ENCODE measurements at places on chromosomes 7 and 10.

DNA sequence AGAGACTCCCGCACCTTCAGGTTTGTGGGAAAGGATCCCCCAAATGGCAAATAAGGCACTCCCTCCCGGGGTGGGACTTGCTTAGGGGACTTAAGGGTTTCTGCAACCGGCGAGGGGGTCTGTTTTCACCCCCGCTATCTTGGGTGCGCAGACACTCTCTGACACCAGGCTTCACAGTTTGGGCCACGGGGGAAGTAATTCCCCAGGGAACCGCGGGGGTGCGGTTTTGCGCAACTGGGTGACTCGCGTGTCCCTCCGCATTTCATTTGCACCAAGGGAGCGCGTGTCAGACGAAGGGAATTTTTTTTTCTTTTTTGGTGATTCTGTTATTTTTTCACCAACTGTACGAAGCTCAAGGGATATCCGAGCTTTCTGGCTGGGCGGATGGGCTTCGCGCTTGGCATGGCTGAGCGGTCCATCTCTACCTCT, 1.7 kb downstream of the GRM8 start:
- DNase-seq, result no peak

DNA sequence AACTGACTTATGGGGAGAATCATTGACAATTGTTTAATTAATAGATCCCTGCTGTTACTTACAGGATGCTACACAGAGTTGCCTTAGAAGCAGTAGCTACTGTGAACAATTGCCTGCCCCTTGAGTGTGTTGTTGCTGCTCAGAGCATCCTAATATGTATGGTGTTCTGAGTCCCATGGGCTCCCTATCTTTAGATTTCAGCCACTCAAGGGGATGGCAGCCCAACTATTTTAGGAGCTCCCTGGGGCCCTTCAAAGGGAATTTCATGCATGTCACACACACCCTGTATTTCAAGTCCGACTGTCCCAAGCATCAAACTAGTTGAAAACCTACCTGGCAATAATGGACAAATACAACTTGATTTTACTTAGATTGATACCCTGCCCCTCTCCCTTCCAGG, 111.2 kb downstream of the NOC3L start:
- no peak for DNase-seq

DNA sequence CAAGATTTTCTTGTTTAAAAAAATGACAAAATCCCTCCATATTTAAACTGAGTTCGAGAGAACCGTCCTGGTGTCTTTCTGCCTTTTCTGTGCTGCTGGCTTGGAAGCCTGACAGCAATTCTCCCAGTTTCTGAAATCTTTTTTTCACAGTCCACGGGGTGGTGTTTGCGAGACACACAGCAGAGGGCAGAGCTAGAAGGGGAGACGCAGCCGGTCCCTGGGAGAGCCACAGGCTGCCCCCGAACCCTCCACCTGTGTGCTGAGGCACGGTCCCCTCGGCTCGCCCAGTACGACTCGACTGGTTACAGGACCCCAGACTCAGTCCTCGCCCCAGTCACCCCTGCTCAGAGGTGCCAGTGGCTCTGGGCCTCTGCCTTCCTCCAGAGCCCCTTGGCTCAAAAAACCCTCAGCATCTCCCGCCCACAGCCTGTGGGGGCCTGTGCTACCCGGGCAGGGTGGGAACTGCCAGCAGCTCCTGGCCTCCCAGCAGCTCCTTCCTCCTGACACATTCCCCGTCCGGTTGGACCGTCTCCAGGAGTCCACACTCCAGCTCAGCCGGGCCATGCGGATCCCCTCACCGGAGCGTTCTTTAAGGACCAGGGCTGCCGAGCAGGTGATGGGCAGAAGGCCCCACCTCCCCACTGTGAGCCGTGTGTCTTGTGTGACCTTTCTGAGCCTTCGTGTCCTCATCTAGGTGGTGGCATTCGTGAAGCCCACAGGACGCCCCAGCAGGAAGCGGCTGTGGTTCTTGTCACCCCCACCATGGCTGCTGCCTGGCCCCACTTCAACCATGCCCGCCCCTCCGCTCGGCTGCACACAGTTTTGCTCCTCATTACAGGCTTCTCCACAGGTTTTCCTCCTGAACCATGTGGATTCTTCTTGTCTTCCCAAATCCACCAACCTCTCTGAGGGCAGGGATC, 52.3 kb upstream of the EN2 start:
- DNase-seq, result no peak

DNA sequence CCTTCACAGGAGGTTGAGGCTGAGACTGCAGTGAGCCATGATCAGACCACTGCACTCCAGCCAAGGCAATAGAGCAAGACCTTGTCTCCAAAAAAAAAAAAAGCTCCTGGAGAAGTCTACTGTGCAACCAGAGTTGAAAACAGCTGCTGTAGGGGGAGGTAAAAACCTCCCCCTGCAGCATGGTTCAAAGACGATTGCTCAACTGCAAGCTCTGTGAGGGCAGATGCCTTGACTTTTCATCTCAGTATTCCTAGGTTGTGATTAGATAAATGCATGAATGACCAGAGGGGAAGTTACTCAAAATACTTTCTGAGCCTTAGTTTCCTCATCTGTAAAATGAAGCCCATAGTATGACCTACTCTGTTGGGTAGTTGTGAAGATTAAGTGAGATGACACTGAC, 25.0 kb upstream of the PPA1 start:
- DNase-seq, result no peak

- DNase-seq, result no peak
Observed at GRCh38 chr7:5428478-5429252, 5.0 kb upstream of the TNRC18 start.

GRCh38 chr7:84002348-84002747, 192.2 kb downstream of the SEMA3A start:
- no peak for DNase-seq

DNA sequence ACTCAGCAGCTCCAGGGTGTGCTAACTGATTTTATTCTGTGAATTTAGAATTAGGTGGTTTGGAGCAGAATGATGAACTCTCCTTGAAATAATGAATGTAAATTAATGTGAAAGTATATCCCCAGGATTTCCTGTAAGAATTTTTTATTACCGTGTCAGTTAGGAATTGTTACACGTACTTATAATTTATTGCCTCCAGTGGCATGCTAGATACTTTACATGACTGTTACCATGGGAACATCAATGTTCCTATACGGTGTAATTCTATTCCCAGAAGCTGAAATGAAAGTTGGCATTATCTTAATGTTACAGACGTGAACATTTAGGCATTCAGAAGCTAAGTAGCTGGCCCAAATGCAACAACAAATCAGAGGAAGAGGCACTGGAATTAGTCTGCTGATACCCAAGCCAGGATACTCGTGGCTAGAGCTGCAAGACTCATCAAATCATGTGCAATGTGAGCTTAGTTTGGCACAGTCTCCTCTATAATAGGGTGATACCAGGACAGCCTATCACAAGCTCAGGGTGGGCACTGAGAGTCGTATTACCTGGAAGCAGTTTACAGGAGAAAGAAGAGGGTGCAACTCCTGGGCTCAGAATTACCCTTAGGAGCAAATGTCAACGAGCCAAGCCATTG, 30.0 kb upstream of the PRKAR2B start:
- DNase-seq, result no peak

DNA sequence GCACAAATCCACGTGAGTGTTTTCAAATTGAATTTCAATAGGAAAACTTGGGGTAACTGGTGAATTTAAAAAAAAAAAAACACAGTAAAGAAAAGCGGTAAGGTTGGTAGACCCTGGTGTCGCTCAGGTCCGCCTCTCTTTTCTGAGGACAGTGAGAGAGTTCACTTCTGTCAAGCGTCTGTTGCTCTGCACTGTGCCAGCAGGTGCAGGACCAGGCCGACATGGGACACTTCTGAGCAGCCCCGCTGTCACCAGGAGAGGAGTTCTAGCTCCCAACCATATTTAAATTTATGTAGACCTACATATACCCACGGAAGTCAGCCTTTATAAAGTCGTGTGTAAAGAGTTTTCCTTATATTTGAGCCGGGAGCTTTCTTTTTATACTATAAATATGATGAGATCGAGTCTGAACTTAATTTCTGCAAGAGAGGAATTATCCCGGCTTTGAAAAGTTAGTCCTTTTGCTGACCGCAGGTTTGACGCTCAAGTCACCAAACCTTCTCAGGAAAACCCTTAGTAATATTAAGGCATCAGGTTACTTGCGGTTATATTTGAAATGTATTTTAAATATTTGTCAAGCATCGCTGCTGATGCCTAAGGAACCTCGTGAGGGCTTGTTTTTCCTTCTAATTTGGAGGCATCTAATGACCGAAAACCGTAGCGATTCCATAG, 531 bp downstream of the IKZF1 start:
- DNase-seq, result no peak

DNA sequence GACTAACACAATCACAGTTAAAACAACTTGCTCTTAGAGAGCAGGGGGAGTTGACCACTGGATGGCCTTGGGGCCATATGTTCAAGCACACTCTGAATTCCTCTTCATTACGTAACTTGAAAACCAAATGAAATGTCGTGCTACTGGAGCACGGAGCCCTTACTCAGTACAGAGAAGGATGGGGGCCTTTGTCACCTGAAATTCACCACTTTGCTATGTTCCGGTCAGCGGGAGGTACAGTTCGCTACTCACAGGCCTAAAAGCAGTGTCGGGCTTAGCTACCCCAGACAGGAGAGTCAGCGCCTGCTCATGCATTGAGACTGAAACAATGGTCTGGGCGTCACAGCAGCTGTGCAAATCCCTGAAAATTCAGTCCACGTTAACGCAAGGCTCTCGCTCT, 39.6 kb downstream of the GLI3 start:
- DNase-seq, result no peak

DNA sequence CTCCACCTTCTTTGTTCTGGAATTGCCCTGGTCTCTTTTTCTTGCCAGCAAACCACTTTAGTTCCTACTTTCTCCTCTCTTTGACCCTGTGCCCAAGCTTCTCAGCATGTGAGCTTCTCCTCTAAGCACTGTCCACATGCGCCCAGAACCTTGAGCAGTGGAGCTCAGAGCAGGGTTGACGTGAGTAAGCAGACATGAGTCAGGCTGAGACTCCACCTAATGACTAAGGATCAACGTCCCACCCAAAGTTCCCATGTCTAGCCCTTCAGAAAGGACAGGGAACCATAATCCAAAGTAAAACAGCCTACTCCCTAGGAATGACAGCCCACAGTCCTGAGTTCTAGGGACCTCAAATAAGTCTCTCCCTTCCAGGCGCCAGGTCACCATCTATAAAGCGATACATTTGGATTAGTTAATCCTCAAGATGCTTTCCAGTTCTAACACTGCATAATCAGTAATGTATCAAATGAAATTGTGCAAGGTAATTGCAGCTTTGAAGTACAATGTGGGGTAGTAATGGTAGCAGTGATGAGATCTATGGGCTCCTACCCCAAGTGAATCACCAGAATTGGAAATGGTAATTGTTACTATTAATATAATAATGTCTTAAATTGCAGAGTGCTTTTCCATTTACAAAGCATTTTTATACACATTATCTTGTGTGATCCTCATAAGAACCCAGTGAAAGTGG, 44.5 kb downstream of the KCNMA1 start:
- no peak for DNase-seq

- no peak for DNase-seq
Observed at GRCh38 chr7:125926621-125927020, 997.0 kb upstream of the POT1 start.

DNA sequence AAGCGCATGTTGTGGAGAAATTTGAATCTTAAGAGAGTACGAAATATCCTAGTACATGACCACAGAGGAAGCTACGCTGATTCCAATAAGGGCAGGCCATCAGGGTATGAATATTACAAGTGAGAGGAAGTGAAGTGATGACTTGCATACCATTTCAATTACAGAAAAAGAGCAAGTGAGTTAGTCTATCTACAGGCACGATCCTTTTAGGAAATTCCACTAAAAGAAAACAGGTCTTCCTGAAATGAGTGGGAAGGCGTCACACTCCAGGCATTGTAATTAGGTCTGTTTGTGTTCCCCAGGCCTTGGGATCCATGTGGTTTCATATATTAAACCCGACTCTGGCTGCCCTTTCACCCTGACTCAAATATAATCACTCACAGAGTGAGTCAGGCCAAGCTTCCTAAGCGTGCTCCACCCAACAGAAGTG, 152.5 kb downstream of the SEMA3A start:
- no peak for DNase-seq

GRCh38 chr10:33310853-33311252, 23.6 kb downstream of the NRP1 start:
- no peak for DNase-seq

- DNase-seq, result no peak
Observed at GRCh38 chr10:101693651-101693977, 1.4 kb downstream of the FBXW4 start.

GRCh38 chr10:132412316-132413192, 15.6 kb downstream of the PWWP2B start:
- DNase-seq, result no peak

DNA sequence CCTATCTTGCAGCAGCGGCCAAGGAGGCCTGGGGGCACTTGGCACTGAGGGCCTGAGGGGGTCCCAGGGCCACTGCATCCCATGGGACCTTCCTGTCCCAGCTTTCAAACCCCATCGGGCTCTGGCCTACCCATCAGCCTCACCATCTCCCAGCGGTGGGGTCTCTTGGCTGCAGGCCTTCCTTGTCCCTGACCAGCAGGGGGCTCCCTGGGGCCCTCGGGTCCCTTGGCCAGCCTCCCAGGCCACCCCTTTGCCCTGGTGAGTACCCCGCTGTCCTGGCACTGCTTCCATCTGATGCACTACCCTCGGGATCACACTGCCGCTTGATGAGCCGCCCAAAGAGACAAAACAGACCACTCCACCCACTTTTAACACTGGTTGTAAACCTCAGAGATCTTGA, 43.5 kb downstream of the YKT6 start:
- DNase-seq, result no peak

DNA sequence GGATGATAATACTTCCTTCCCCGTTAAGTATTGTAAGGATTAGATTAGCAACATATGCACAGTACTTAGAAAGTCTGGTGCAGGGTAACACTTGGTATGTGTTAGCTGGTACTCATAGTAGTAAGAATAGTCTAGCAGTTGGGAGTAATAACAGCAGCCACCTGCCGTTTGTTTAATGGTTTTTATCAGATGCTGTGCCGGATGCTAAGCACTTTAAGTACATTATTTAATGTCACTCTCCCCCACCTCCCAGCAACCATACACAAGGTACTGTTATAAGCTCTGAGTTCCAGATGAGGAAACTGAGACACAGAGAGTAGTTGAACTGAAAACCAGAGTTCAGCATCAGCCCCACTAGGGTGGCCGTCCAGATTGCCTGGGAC, 60.1 kb downstream of the ZMIZ1 start:
- DNase-seq, result no peak

- no peak for DNase-seq
Observed at GRCh38 chr7:6432781-6433180, 15.0 kb downstream of the DAGLB start.

DNA sequence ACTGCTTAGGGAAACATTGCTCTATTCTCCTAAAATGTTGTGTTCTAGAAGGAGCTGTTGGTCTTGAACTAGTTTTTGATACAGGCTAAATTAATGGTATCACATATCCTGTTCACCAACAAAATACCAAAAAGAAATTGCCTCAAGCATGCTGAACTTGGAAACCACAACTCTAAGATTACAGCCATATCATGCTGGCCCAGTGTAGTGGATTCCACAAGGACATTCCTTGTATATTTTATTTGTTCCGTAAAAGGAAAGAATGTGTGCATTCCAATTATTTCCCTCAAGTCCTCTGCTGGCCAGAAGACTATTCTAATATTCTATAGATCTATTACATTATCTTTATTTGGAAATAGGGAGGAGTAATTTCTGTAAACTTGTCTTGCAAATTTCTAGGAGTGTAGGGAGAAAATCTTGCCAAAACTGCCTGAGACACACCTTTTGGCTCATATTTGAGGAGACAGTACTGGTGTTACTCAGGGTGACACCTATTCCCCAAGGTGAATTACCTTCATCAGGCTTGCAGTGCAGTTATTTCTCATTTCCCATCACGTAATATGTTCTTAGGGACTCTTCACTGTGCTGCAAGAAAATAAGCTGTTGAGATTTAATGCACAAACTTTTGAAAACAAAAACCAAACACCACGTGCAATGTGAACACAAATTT, 1.9 kb upstream of the NEBL start:
- no peak for DNase-seq
